NCI-H1417 treated with DMSO at 0.1 percent for 48 hours (cell line): ENCODE measurements at places on chromosomes 11 and 22.

DNA sequence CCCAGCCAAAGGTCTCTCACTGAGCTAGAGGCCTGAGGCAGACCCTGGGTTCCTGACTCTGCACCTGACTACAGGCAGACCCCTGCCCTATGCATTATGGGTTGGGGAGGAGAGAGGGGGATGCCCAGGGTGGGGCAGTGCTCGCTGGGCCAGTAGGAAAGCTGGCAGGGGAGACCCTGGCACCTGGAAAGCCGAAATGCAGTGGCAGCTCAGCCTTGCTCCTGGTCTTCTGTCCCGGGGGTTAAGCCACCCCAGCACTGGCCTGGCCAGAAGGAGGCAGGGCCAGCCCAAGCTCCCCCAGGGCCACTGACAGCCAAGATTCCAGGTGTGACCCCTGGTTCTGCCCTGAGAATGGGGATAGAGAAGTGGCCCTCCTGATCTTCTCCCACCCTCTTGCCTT lies 5.4 kb downstream of the ARAP1 start:
- DNase-seq, result no peak

DNA sequence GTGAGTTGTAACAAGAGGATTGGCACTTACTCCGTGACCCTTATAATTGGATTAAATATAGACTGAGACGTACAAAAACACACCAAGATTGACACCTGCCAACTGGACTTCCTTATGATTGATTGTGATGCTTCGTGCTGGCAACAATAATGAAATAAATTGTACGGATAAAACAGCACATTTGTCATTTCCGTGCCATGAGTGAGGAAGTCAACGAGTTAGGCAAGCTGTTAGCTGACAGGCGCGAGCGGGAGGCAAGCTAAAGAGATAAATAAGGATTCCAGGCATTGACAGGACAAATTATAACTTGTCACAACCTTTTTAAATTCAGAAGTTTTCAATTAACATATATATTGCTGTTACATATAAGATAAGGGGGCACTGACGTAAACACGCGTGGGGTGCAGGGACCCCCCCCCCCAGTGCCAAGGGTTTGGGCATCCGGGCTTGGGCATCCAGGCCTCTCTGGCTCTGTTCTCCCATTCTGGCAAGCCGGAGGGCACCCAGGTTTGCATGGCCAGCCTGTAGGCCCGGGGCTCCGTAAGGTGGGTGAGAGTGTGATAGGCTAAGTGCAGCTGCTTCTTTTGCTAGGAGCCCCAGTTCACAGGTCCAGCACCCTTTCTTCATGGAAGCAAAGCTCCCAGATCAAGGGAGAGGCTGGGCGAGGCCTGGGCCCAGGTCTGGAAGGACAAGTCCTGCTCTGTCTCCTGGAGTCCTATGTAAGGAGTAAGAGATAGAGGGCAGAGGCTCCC lies 11.2 kb upstream of the PAX6 start:
- DNase-seq, result no peak

GRCh38 chr22:38783095-38783615 lies 10.8 kb downstream of the DNAL4 start:
- no peak for DNase-seq

DNA sequence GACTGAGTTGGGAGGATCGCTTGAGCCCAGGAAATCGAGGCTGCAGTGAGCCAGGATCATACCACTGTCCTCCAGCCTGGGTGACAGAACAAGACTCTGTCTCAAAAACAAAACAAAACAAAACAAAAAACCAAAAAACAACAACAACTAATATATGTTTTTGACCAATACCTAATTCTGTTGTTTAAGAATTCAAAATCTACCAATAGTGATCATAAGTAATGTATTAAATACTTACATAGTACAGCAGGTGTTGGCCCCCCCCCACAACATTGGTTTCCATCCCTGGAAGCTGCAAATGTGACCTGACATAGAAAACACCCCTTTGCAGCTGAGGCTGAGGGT lies 74.7 kb downstream of the KCNQ1 start:
- DNase-seq, result no peak

- no peak for DNase-seq
These were observed 3.4 kb upstream of the NLRP10 start for GRCh38 chr11:7968686-7969085.

GRCh38 chr11:413120-414081 lies 1.4 kb downstream of the SIGIRR start:
- no peak for DNase-seq

DNA sequence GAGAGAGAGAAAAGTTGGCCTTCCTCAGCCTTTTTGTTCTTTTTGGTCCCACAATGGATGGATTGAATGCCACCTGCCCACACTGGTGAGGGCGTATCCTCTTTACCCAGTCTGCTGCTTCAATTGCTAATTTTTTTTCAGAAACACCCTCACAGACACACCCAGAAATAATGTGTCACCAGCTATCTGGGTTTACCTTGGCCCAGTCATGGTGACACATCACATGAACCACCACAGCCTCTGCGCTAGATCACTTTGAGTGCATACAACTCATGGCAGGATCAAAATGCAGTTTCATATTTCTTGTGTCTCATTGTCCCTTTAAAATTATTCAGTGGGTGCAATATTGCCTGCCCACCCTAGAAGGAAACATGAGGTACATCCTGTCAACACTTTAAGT lies 63.3 kb downstream of the ADAMTS15 start:
- no peak for DNase-seq

- peak; percentile 74 for DNase-seq
These were observed 893 bp downstream of the SLC36A4 start for GRCh38 chr11:93196816-93197379.

- DNase-seq, result no peak
These were observed 10.6 kb upstream of the GLYATL1 start for GRCh38 chr11:58928691-58929090.

DNA sequence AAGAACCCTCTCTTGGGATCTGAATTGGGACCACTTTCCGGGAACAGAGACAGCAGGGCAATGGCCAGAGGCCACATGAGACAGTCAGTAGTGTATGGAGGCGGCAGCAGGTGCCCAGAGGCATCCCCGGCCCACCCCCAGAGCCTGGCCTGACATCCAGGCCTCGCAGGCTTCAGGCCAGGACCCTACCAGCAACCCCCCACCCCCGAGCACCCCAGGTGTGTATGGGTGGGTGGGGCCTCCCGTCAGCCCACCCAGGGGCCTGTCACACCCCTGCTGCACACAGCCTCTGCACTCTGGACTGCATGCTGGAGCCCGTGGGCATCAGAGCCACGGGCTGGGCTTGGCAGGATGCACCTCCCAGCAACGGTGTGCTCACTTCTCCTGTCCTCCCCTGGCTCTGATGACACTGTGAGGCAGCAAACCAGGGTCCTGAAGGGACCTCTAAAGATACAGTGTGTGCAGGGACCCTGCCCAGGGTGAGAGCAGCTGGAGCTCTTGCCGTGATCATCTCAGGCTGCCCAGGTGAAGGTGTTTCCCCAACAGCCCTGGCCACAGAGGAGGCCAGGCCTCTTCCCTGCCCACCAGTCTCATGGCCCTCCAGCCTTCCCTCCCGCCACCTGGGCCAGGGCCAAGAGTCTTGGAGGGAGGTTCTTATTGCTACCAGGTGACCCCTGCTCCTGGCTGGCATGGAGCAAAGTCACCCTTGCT lies 88.8 kb upstream of the SEPTIN5 start:
- DNase-seq, result no peak

DNA sequence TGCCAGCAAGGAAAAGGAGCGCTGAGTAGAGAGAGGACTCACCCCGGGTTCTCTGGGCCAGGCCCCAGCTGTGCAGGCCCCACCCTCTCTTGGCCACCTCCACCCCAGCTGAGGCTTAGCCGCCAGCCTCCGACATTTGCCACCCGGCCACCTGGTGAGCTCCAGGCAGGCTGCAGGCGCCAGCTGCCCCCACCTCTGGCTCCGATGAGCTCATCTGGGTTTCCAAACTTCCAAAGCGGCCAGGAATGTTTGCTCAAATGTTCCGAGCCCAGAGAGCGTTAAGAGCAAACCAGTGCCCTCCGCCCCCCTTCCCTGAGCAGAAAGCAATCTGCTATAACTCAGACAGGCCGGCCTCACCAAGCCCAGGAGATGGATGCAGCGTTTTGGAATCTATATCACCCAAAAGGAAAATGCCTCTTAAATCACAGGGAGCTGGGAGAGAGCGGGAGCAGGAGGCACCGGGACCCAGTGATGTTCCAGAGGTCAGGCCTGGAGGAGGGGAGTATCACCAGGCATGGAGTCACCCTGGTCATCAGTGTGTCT lies 9.1 kb upstream of the MN1 start:
- no peak for DNase-seq

- DNase-seq, result no peak
These were observed 18.8 kb upstream of the ACCSL start for GRCh38 chr11:44028816-44029506.
